Lower lobe of right lung (tissue), 2 donors: ENCODE measurements at places on chromosomes 11 and 22. TPM values are rescaled to one million over a fixed set of nuclear protein-coding genes. Genes with fewer than 3 reads are reported as not detected.

GPHA2 gene
- total RNA-seq, result not detected

DNA sequence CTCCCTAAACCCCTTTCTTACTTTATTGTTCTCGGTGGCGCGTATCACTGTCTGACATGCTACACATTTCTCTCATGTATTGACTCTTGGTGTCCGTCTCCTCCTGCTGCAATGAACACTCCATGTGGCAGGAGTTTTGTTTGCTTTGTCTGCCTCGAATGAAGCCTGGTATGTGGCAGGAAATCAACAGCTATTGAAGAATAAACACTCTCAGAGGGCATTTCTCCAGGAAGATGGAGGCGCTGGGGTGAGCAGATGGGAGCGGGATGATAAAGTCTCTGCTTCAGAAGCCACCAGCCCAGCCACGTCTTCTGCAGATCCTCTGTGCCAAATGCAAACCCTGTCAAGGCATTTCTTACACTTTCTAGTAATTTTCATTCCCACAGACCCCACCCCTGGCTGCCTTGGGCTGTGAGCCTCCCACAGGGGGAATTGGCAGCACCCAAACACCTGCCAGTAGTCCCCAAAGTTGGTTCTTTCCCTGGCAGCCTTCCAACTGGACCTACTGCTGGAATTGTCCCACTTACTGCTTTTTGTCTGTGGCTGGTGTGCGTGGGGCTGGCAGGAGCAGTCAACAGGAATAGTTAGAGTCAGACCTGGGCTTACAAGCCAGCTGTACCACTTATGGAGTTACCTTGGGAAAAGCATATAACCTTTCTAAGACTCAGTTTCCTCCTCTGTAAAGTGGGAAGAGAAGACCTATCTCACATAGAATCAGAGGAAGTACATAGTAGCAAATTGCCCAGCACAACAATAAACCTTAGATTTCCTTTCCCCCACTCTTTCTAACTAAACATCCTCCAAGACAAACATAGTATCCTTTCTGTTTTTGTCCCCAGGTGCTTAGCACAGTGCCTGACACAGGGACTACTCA lies 13.3 kb upstream of the IL10RA start:
- H3K4me3 ChIP-seq, result no peak overlapping the region
- H3K27ac ChIP-seq, result no peak overlapping the region
- H3K36me3 ChIP-seq, result no peaks in the 10 kb centered on the region
- no peaks in the 10 kb centered on the region for H3K27me3 ChIP-seq
- no peak for DNase-seq

DNA sequence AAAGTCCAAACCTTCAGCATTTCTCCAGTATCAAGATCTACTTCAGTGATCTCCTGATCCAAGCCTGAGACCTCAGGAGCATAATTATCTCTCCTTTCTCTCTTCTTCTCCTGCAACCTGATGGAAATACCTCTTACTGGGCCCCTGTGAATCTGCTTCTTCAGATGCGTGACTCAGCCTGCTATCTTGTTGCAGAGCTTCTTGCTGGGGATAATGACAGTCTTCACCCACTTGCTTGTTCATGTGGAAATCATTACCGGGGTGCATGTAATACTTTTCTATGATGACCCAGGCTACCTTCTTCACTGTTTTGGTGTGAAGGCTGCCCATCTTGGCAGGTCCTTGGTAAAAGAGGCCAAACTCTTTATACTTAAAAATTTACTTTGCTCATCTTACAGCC lies 140.0 kb upstream of the POU2AF2 start:
- H3K36me3 ChIP-seq, result no peaks in the 10 kb centered on the region
- no peak overlapping the region for H3K27ac ChIP-seq
- H3K4me3 ChIP-seq, result no peak overlapping the region
- H3K4me1 ChIP-seq, result no peaks in the 10 kb centered on the region
- no peaks in the 10 kb centered on the region for H3K27me3 ChIP-seq
- DNase-seq, result no peak

GRCh38 chr11:47176328-47177228 lies at the start of gene ARFGAP2:
ARFGAP2 (minus strand) TSS chr11:47176879; CDS start chr11:47176853, 26 bp downstream.
- DNase-seq, result peak; percentile 98
- H3K27me3 ChIP-seq, result no peaks in the 10 kb centered on the region
- peaks cover 41% of the 10 kb centered on the region for H3K36me3 ChIP-seq

- peak; percentile 73 for DNase-seq
- no peaks in the 10 kb centered on the region for H3K27me3 ChIP-seq
- H3K36me3 ChIP-seq, result peaks cover 44% of the 10 kb centered on the region
- peak overlapping the region; percentile 79 for H3K4me3 ChIP-seq
These were observed 434 bp downstream of the BANF1 start for GRCh38 chr11:66002648-66003225.

- DNase-seq, result no peak
- H3K4me1 ChIP-seq, result peaks cover 12% of the 10 kb centered on the region
- H3K4me3 ChIP-seq, result no peak overlapping the region
- H3K36me3 ChIP-seq, result no peaks in the 10 kb centered on the region
These were observed 2.5 kb downstream of the WBP2NL start for GRCh38 chr22:42001121-42001520.

- no peak overlapping the region for H3K4me3 ChIP-seq
- peaks cover 7% of the 10 kb centered on the region for H3K27me3 ChIP-seq
- no peaks in the 10 kb centered on the region for H3K4me1 ChIP-seq
- no peaks in the 10 kb centered on the region for H3K36me3 ChIP-seq
- no peak overlapping the region for H3K27ac ChIP-seq
These were observed 217.2 kb upstream of the CADM1 start for GRCh38 chr11:115721296-115721995.

- peak overlapping the region; percentile 73 for H3K27ac ChIP-seq
- H3K4me3 ChIP-seq, result no peak overlapping the region
- peaks cover 6% of the 10 kb centered on the region for H3K4me1 ChIP-seq
- no peaks in the 10 kb centered on the region for H3K27me3 ChIP-seq
- H3K36me3 ChIP-seq, result no peaks in the 10 kb centered on the region
These were observed 438 bp upstream of the PLA2G3 start for GRCh38 chr22:31140746-31141145.

DNA sequence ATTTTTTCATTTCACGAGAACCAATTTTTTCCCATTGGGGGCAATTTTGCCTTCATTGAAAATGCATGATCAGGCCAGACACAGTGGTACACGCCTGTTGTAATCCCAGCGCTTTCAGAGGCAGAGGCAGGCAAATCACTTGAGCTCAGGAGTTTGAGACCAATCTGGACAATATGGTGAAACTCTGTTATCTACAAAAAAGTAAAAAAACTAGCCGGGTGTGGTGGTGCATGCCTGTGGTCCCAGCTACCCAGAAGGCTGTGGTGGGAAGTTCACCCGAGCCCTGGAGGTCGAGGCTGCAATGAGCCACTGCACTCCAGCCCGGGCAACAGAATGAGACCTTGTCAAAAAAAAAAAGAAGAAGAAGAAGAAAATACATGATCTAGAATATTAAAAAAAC lies 19.2 kb upstream of the UPK3A start:
- no peak overlapping the region for H3K27ac ChIP-seq
- no peaks in the 10 kb centered on the region for H3K36me3 ChIP-seq
- peaks cover 13% of the 10 kb centered on the region for H3K27me3 ChIP-seq
- DNase-seq, result no peak

DNA sequence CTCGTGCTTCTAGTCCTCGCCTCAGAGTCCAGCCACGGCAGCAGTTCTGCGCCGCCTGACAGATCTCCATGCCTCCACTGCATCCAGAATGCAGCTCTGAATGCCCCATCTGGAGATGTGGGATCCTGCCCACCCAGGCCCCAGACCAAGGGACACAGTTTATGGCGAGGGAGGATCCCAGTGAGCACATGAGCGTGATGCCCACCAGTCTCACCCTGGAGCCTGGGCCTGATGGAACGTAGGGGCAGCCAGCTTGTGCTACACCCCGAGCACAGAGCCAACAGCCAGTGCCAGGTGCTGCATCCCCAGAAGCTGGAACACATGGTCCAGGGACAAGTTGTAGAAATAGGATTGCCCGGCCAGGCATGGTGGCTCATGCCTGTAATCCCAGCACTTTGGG lies 10.4 kb downstream of the IGLL1 start:
- H3K36me3 ChIP-seq, result no peaks in the 10 kb centered on the region
- peaks cover 27% of the 10 kb centered on the region for H3K27me3 ChIP-seq
- no peak overlapping the region for H3K27ac ChIP-seq
- H3K4me1 ChIP-seq, result peaks cover 10% of the 10 kb centered on the region

DNA sequence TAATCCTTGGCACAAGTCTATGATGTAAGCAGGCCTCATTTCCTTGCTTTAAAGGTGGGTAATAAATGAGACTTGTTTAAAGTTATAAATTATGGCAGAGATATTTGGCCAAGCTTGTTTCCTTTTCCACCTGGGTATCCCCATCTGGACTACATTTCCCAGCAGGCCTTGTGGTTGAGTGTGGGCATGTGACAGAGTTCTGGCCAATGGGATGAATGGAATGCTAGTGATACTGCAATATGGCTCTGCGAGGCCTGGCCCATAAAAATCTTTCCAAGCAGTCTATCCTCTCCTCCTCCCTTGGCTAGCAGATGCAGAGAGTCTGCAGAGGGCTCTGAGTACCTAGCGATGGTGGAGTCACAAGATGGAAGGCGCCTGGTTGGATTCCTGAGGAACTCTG lies 102.5 kb downstream of the TIMP3 start:
- H3K4me1 ChIP-seq, result no peaks in the 10 kb centered on the region
- no peaks in the 10 kb centered on the region for H3K27me3 ChIP-seq
- H3K36me3 ChIP-seq, result no peaks in the 10 kb centered on the region
- H3K4me3 ChIP-seq, result no peak overlapping the region
- no peak overlapping the region for H3K27ac ChIP-seq

- no peak overlapping the region for H3K27ac ChIP-seq
- no peak overlapping the region for H3K4me3 ChIP-seq
- DNase-seq, result no peak
- H3K36me3 ChIP-seq, result no peaks in the 10 kb centered on the region
These were observed 1027.7 kb downstream of the OPCML start for GRCh38 chr11:132504501-132505041.

DNA sequence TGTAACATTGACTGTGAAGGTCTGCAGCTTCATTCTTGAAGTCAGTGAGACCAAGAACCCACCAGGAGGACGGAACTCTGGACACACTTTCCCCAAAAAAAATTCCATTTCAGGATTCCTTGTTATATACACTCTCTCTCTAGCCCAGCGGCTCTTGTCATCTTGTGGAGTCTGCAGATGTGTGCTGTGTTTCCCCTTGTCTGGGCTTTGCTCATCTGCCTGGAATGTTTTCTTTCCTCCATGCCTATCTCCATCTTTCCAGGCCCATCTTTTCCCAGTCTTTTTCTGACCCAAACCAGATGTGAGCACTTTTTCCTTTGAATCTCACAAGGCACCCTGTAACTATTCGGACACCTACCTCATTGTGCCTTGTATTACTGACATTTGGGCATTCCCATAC lies 5.1 kb upstream of the DRG1 start:
- H3K36me3 ChIP-seq, result no peaks in the 10 kb centered on the region
- H3K27me3 ChIP-seq, result no peaks in the 10 kb centered on the region
- H3K4me1 ChIP-seq, result peaks cover 9% of the 10 kb centered on the region
- DNase-seq, result no peak

DNA sequence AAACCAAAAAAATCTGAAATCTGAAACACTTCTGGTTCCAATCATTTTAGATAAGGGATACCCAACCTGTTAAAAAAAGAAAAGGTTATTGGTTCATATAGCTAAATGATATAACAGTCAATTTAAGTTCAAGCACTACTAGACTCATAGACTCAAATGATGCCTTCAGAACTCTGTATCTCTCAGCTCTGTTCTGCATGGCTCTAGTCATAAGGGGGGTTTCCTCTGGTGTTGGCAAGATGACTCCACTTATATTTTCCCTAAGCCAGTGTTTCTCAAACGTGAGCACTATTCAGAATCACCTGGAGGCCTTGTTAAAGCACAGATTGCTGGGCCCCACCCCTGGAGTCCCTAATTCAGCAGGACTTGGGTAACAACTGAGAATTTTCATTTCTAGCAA lies 11.5 kb upstream of the RRAS2 start:
- no peak overlapping the region for H3K27ac ChIP-seq
- no peak for DNase-seq
- peaks cover 4% of the 10 kb centered on the region for H3K4me1 ChIP-seq
- H3K4me3 ChIP-seq, result no peak overlapping the region
- H3K36me3 ChIP-seq, result no peaks in the 10 kb centered on the region

- peaks cover 5% of the 10 kb centered on the region for H3K36me3 ChIP-seq
- peaks cover 3% of the 10 kb centered on the region for H3K27me3 ChIP-seq
- H3K4me3 ChIP-seq, result no peak overlapping the region
These were observed 27.1 kb downstream of the CYTH4 start for GRCh38 chr22:37309211-37310074.

DNA sequence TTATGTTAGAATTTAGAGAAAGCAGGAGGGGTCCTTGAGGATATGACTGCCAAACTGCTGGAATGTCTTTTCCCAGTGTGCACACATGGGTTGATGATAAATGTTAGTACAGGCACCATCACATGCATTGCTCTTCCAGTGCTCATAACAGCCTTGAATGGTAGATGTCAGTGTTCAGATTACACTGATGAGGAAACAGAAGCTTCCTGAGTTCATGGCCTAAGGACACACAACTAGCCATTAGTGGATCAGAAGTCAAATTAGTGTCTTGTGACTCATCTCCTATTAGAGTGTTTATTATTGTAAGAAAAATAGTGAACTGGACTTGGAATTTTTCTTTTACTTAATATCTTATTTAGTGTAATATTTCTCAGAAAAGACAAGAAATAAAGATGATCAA lies 241.5 kb downstream of the DDX10 start:
- H3K4me3 ChIP-seq, result no peak overlapping the region
- no peak for DNase-seq
- no peaks in the 10 kb centered on the region for H3K36me3 ChIP-seq
- no peaks in the 10 kb centered on the region for H3K4me1 ChIP-seq
- H3K27me3 ChIP-seq, result no peaks in the 10 kb centered on the region
- H3K27ac ChIP-seq, result no peak overlapping the region

GRCh38 chr11:45388472-45388871 lies 102.3 kb upstream of the SYT13 start:
- H3K4me1 ChIP-seq, result peaks cover 2% of the 10 kb centered on the region
- H3K4me3 ChIP-seq, result no peak overlapping the region
- no peaks in the 10 kb centered on the region for H3K27me3 ChIP-seq
